Thyroid gland (tissue), 4 donors: ENCODE measurements at places on chromosomes 3 and 15. TPM values are rescaled to one million over a fixed set of nuclear protein-coding genes. Genes with fewer than 3 reads are reported as not detected.

DNA sequence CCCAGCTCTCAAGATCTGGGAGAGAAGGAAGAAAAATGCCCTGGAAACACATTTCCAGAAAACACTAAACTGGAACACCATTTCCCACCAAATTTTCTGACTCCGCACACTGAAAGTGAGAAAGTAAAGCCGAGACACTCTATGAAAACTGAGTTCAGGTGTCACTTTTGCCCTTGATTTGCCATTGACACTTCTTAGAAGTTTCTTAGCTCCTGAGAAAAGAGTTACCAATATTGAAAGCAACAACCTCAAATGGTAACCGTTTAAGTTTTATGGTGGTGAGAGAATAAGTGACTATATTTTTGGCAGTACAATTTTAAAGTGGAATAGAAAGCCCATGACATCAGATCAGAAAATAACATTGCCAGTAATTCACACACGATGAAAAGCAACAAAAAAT is 39.0 kb downstream of the CD86 start:
- H3K36me3 ChIP-seq, result no peaks in the 10 kb centered on the region
- no peak for DNase-seq
- no peaks in the 10 kb centered on the region for H3K27me3 ChIP-seq
- no peak overlapping the region for H3K27ac ChIP-seq
- no peak overlapping the region for H3K4me3 ChIP-seq
- no peaks in the 10 kb centered on the region for H3K4me1 ChIP-seq

GRCh38 chr3:62837145-62837787 is 38.0 kb downstream of the CADPS start:
- no peak overlapping the region for H3K4me3 ChIP-seq
- no peaks in the 10 kb centered on the region for H3K36me3 ChIP-seq
- no peaks in the 10 kb centered on the region for H3K4me1 ChIP-seq
- H3K27me3 ChIP-seq, result no peaks in the 10 kb centered on the region

GRCh38 chr3:66625505-66626216 is 124.8 kb upstream of the LRIG1 start:
- no peak overlapping the region for H3K4me3 ChIP-seq
- no peaks in the 10 kb centered on the region for H3K36me3 ChIP-seq
- H3K27me3 ChIP-seq, result no peaks in the 10 kb centered on the region

- no peak overlapping the region for H3K4me3 ChIP-seq
- no peaks in the 10 kb centered on the region for H3K36me3 ChIP-seq
- peaks cover 14% of the 10 kb centered on the region for H3K4me1 ChIP-seq
- peak overlapping the region; percentile 82 for H3K27ac ChIP-seq
- H3K27me3 ChIP-seq, result no peaks in the 10 kb centered on the region
- DNase-seq, result no peak
Observed at GRCh38 chr15:90019611-90020010, 18.5 kb downstream of the ZNF710 start.

GRCh38 chr3:30768703-30769550 is 125.5 kb downstream of the GADL1 start:
- no peaks in the 10 kb centered on the region for H3K27me3 ChIP-seq
- H3K4me3 ChIP-seq, result no peak overlapping the region
- no peaks in the 10 kb centered on the region for H3K4me1 ChIP-seq
- DNase-seq, result peak; percentile 69

DNA sequence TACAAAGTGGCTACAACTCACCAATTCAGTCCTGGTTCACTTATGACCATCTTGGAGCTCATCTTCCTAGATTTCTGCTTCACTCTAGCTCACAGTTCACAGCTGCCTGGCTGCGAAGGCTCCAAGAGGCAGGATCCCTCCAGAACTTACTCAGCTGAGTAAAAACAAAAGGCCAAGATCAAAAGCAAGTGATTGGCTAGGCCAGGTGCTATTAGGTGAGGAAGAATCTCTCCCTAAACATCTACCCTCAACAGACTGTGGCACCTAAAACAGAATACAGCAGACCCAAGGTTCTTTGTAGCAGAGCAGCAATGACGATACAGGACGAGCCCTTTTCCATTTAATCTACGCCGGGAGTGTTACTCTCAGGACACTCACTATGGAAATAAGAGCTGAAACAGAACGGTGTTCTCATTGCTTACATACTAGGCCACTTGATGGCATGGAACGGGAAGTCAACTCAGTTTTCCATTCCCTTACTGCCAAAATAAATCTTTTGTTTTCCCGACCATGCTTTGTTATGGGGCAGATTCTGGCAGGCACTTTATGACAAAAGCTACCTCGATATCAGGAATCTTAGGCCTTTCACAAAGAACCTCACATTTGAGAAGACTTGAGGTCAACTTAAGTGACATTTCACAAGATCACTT is 901 bp downstream of the ICE2 start:
- peak overlapping the region; percentile 55 for H3K4me3 ChIP-seq
- H3K27ac ChIP-seq, result peak overlapping the region; percentile 83
- peak; percentile 27 for DNase-seq
- H3K4me1 ChIP-seq, result peaks cover 41% of the 10 kb centered on the region
- H3K36me3 ChIP-seq, result no peaks in the 10 kb centered on the region

- H3K36me3 ChIP-seq, result no peaks in the 10 kb centered on the region
- H3K4me1 ChIP-seq, result peaks cover 57% of the 10 kb centered on the region
- H3K27ac ChIP-seq, result peak overlapping the region; percentile 69
- H3K4me3 ChIP-seq, result no peak overlapping the region
Observed at GRCh38 chr3:50623840-50624474, 7.0 kb downstream of the MAPKAPK3 start.

DNA sequence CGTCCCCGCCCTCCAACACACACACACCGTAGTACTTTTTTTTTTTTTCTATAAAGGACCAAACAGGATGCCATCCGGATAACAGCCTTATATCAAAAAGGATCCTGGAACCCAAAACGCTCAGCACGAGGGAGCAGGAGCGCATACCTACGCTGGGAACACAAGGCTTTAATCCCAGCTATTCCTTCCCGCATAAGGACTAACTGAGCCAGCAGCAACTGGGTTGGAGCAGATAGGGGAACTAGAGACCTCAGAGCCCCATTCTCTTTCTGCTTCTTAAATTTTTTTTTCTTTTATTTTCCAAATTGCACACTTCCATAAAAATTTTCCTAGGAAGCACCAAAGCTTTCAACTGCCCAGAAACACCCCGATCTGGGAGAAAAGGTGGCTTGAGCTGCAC is 1.3 kb downstream of the TRANK1 start:
- H3K27ac ChIP-seq, result no peak overlapping the region
- no peak for DNase-seq
- no peaks in the 10 kb centered on the region for H3K27me3 ChIP-seq
- H3K36me3 ChIP-seq, result no peaks in the 10 kb centered on the region
- H3K4me3 ChIP-seq, result peak overlapping the region; percentile 82

DNA sequence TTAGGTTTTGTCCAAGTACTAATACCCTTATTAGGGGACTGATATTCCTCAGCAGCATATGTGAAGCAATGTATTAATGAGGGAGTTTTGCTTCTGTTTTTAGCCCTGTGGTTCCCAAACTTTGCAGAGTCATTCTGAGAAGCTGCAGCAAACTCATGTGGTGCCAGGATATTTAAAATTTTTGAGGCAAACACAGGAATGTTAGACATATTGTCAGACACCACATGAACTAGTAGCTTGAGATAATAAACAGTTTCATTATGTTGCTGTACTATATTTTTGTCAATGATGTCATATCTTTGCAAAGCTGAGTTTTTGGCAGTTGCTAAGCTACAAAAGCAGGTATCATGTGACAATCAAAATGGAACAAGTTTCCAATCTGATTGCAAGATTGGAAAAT is 36.6 kb downstream of the ATP6V1A start:
- no peak overlapping the region for H3K27ac ChIP-seq
- H3K36me3 ChIP-seq, result peaks cover 7% of the 10 kb centered on the region
- DNase-seq, result no peak
- no peaks in the 10 kb centered on the region for H3K27me3 ChIP-seq
- no peaks in the 10 kb centered on the region for H3K4me1 ChIP-seq
- H3K4me3 ChIP-seq, result no peak overlapping the region

GRCh38 chr3:30476368-30477084 is 129.9 kb upstream of the TGFBR2 start:
- H3K27me3 ChIP-seq, result no peaks in the 10 kb centered on the region
- DNase-seq, result no peak
- H3K27ac ChIP-seq, result no peak overlapping the region
- H3K36me3 ChIP-seq, result no peaks in the 10 kb centered on the region
- no peak overlapping the region for H3K4me3 ChIP-seq

DNA sequence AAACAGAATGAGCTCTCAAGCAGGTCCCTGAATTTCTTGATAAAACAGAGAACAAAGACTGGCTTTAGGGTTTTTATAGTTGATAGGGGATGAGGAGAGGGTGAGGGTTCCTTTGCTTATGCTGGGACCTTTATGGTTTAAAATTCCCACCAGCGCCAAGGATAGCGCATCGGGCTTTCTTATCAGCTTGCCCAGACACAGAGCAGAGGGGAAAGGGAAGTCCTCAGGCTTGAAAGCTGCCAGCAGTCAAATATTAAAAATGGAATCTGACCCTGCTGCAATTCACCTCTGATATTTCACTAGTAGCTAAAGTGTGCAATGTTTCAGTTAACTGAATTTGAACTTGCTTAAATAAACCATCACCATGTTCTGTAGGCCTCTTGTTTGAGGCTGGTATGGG is 55.0 kb upstream of the EPHA3 start:
- no peak for DNase-seq
- H3K27ac ChIP-seq, result no peak overlapping the region
- H3K36me3 ChIP-seq, result no peaks in the 10 kb centered on the region
- no peak overlapping the region for H3K4me3 ChIP-seq
- H3K4me1 ChIP-seq, result no peaks in the 10 kb centered on the region
- H3K27me3 ChIP-seq, result no peaks in the 10 kb centered on the region

DNA sequence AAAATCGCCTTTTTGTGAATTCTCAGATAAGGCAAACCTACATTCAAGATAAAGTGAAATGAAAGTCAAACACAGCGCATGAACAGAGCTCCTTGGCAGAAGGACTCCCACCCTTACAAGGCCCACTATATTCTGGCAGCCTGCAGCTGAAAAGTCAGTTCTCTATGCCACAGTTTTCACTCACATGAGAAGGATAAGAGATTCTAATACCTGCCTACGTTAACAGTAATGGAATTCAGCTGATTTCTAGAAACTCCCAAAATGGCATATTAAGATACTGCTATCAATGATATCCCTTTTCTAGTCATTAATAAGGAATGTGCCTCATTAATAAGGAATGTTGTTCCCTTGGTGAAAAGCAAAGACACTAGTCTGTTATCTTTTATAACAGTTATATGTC is 27.0 kb downstream of the SLC30A4 start:
- H3K4me1 ChIP-seq, result no peaks in the 10 kb centered on the region
- no peaks in the 10 kb centered on the region for H3K36me3 ChIP-seq
- no peak overlapping the region for H3K4me3 ChIP-seq
- H3K27me3 ChIP-seq, result no peaks in the 10 kb centered on the region
- no peak for DNase-seq

DNA sequence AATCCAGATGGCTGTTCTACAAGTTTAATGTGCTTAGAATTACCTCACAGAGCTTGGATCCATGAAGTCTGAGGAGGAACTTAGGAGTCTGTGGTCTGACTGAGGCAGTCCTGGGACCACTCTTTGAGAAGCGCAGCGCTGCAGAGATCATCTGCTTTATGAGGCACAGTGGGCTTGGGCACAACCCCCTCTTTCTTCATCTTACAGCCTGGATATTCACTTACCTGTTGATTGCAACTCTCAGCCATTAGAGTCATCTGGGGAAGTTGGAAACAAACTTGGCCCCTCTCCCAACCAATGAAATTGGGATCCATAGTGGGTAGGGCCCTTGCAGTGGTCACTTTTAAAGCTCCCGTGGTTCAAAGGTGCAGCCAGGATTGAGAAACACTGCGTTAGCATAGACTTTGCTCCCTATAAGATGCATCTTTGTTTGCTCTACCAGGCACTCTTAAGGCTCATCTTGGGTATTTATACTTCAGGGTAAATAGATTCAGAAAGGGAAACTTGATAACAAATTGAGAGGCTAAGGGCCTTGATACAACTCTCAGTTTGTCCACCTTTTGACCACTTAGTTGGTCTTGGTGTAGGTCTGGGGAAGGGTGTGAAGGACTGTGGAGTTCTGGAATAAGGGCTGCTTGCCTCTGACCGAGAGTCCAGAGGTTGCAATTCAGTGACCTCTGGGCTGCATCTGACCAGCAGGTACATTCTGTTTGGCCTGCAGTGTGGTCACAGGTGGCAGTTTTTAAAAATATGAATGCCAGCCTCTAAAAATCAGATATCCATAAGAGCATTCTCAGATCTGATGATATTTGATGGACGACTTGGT is 22.8 kb downstream of the FEM1B start:
- H3K4me3 ChIP-seq, result no peak overlapping the region
- H3K4me1 ChIP-seq, result peaks cover 7% of the 10 kb centered on the region
- H3K36me3 ChIP-seq, result no peaks in the 10 kb centered on the region

Gene TUBGCP5
- total RNA-seq, result 24.4 TPM

DNA sequence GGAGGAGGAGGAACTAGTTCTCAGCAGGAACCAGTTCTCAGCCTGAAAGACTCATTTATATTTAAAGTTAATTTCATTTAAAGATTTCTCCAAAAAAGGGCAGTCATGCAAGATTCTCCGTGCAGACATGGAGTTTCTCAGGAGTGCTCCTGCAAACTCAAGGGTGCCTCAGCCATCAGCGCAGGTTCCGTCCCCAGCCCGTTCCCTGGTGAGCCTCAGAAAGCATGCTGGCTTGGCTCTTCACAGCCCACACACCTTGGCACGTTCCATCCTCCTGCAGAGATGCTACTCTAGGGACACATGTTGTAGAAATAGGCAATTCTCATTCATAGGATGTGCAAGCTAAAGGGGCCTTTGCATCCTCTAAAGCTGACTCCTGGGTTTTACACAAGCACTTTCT is 123.0 kb downstream of the LIPC start:
- H3K4me1 ChIP-seq, result peaks cover 5% of the 10 kb centered on the region
- no peak overlapping the region for H3K27ac ChIP-seq
- H3K4me3 ChIP-seq, result no peak overlapping the region
- no peaks in the 10 kb centered on the region for H3K36me3 ChIP-seq
- no peak for DNase-seq

DNA sequence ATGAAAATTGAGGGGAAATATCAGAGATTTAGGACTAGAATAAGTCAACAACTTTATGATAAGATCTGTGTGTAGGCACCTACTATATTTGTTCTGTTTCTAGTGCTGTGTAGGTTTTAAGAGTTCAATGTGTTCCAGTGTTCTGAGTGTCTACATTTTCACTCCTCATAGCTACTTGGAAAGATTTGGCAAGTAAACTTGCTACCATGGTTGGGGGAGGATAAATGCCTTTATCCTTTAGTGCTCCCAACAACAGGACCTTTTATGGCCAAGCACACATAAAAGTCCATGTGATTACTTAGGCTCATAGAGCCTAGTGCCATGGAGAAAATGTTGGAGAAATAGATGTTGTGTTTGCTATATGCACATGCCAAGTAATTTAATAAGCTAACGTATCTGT is 64.0 kb downstream of the LYSMD4 start:
- H3K27ac ChIP-seq, result no peak overlapping the region
- no peak overlapping the region for H3K4me3 ChIP-seq
- no peaks in the 10 kb centered on the region for H3K36me3 ChIP-seq
- no peaks in the 10 kb centered on the region for H3K27me3 ChIP-seq
- no peaks in the 10 kb centered on the region for H3K4me1 ChIP-seq
- no peak for DNase-seq

GRCh38 chr3:45507820-45508317 is 86.7 kb upstream of the LIMD1 start:
- DNase-seq, result no peak
- H3K4me1 ChIP-seq, result no peaks in the 10 kb centered on the region
- no peaks in the 10 kb centered on the region for H3K27me3 ChIP-seq
- H3K27ac ChIP-seq, result no peak overlapping the region
- H3K4me3 ChIP-seq, result no peak overlapping the region

- H3K36me3 ChIP-seq, result no peaks in the 10 kb centered on the region
- H3K4me3 ChIP-seq, result no peak overlapping the region
- H3K27me3 ChIP-seq, result no peaks in the 10 kb centered on the region
- no peak overlapping the region for H3K27ac ChIP-seq
- H3K4me1 ChIP-seq, result no peaks in the 10 kb centered on the region
Observed at GRCh38 chr15:29377161-29377560, 107.5 kb upstream of the NSMCE3 start.

GRCh38 chr15:39887832-39888231 is 32.2 kb downstream of the GPR176 start:
- H3K4me1 ChIP-seq, result no peaks in the 10 kb centered on the region
- H3K27ac ChIP-seq, result no peak overlapping the region
- peak; percentile 23 for DNase-seq
- no peaks in the 10 kb centered on the region for H3K36me3 ChIP-seq
